H9 (cell line): ENCODE measurements at places on chromosomes 16 and 17.

DNA sequence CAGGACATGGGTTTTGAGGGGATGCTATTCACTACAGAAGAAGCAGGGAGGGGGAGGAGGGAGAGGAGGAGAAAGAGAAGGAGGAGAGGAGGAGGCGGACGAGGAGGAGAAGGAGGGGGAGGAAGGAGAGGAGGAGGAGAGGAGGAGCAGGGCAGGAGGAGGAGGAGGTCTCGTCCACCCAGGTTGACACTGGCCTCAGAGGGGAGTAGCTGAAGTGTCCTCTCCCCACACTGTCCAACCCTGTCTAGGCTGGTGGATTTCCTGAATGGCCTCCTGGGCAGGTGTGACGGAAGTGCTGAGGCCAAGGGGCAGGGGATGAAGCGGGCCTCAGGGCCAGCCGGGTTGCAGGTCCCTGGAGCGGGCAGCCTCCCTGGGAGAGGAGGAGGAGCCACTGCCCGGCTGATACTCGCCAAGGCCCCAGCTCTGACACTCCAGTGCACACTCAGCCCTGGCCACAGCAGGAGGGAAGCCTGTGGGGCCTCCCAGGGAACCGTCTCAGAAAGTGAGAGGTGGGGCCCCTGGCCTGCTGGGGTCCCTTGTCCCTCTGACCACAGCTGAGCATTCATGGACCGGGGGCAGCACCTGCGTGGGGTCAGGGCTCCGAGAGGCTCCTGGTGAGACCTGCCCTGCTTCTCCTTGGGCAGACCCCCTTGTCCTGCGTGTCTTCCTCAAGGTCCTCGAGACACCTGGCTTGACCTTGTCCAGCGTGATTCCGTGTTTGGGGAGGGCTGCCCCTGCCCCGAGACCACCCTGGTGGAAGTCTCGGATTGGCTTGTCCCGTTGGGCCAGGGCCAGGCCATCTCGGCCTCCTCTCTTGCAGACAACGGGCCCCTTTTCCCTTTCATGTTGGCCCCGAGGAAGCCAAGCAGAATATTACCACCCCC, 200.6 kb upstream of the CIBAR2 start:
- no peak for DNase-seq

DNA sequence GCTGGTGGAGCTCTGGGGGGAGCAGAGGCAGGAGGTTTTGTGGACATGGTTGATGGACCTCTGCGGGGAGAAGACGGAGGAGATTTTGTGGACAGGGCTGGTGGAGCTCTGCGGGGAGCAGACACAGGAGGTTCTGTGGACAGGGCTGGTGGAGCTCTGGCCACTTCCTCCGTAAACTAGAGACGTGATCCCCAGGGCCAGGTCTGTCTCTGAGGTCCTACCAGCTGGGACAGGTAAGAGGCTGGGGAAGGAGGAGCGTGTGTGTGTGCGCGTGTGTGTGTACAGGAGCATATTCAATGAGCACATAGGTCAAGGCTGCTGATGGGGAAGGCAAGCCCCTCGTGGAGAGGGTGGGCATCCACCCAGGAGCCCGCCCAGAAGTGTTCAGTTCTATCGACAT, 20.6 kb downstream of the RPH3AL start:
- DNase-seq: no peak

- DNase-seq: no peak
These were observed 930.9 kb upstream of the CDH8 start for GRCh38 chr16:62967163-62967562.

- DNase-seq: no peak
These were observed 18.5 kb upstream of the PITPNA start for GRCh38 chr17:1580979-1581676.

GRCh38 chr16:47872225-47872624, 283.6 kb downstream of the ABCC12 start:
- no peak for DNase-seq

DNA sequence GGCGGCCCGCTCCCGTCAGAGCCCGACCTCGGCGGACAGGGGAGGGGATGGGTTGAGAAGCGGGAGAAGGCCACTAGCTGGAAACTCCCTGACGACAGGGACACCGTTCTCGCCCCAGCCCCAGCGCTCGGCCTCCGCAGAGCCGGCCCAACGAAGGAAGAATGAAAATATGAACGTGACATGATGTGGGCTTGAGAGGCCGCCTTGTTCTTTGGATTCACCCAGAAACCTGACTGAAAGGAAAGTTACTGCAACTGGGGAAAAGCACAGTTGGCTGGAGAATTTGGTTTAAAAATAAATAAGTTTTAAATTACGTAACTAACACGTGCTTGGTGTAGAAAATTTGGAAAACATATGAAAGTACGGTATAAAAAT, 21.1 kb downstream of the NPTX1 start:
- peak; percentile 85 for DNase-seq

DNA sequence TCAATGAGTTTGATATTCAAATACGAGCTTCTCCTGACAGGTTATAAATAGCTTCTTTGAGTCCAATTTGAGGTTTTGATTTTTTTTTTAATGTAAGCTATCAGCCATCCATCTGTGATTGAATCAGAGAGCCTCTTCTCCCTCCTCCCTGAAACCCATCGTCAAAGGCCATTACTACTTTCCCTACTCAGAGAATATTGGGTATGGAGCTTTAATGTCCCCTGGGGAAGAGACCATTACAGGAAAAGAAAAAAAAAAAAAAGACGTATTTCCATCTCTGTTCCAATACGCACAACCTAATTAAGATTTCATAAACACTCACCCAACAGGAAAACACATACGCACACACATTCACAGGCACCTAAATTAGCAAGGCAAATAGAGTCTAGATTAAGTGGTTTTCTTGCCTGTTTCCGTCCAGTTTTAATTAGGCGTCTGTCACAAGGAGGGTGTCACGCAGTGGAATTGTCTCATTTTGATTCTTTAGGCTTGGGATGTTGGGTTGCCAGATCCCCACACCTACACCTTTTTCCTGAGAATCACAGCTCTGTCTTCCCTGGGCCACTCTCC, 194.3 kb upstream of the RPL38 start:
- no peak for DNase-seq

DNA sequence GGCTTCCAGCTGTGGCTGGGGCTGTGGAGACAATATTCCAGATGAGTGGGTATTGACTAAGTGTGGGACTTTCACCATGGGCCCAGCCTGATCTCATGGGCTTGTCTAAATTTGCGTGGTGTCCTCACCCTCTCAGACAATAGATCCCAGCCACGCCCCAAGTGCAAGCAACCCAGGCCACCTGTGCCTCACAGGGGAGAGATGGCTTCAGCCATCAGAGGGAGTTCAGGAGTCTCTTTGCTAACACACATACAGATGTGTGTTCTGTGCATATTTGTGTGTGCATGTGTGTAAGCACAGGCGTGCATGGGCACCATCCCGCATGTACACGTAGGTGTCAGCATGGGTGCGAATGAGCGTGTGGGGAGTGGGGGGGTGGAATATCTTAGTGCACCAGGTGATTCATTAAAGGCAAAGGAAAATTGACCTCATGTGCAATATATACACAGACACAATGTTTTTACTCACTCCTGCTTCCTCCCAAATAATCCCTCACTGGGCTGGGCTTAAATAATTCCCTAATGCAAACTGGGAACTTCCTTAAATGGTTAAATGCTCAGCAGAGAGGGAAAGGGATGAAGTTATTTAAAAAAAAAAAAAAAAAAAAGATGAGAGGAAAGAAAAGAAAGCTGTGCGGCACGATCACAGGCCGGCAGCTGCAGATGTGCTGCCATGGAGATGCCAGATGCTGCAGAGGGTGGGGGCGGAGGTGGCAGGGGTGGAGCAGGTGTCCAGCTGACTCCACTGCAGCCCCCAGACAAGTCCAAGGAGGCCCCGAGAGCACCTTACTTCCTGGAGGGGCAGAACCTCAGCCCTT, 24.0 kb upstream of the CDC42EP4 start:
- no peak for DNase-seq

- no peak for DNase-seq
These were observed 90.2 kb upstream of the CCL2 start for GRCh38 chr17:34164837-34165236.

GRCh38 chr17:13292291-13292690, 274.5 kb upstream of the ELAC2 start:
- no peak for DNase-seq

DNA sequence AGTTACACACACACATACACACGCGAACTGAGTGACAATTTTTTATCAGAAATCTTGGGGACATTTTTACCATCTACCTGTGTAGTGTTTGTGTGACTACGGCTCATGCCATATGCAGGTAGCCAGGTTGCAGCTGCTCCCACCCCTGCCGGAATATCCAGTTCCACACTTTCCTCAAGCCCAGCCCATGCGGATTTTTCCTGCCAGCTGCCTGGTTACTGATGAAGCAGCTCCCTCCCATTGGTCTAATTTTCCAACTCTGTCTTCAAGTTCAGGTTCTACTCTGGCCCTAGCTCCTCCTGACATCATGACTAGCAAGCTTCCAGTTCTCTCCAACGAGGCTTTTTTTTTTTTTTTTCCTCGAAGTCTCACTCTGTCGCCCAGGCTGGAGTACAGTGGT, 4.8 kb downstream of the GSG1L2 start:
- DNase-seq: peak; percentile 80

GRCh38 chr17:80191865-80192661, 22.2 kb downstream of the CARD14 start:
- peak; percentile 34 for DNase-seq

- peak; percentile 26 for DNase-seq
These were observed 57.5 kb downstream of the BEAN1 start for GRCh38 chr16:66484453-66485213.

GRCh38 chr17:77441130-77441920, 300.6 kb downstream of the SEC14L1 start:
- DNase-seq: no peak

- DNase-seq: no peak
These were observed 102.1 kb downstream of the SHCBP1 start for GRCh38 chr16:46519063-46519462.

GRCh38 chr17:59010026-59010425, 96.7 kb downstream of the TRIM37 start:
- no peak for DNase-seq

DNA sequence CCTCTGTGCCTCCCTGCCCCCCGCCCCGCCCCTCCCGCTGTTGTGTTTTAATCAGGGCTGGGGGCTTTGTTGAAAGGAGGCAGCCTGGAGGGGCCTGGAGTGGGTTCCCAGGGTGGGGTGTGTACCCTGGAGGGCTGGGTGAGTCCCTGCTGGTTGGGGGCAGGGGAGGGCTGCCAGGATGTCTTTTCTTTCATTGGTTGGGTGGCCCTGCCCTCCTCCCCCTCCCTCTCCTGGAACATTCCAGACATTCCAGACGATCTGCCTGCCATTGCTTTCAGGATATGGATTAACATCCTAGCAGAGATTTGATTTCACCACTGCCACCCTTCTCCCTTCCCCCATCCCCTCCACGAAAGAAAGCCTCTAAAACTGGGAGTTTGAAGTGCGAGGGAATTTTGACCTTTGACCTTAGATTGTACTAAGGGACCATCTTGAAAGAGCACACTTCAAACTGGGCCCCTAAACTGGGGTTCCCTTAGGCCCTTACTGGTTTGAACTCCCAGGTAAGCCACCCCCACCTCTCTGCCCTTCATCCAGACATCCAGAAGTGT, 25.3 kb downstream of the IGF2BP1 start:
- peak; percentile 96 for DNase-seq

GRCh38 chr16:19417640-19418039, at the start of gene TMC5:
Gene TMC5 (plus strand): TSS chr16:19417883. CDS start chr16:19440039, 22,156 bp downstream.
- DNase-seq: no peak

- DNase-seq: peak; percentile 52
These were observed 9.1 kb downstream of the FOXK2 start for GRCh38 chr17:82528484-82529265.

GRCh38 chr16:67283039-67283825, 3.9 kb downstream of the PLEKHG4 start:
- DNase-seq: no peak

- DNase-seq: no peak
These were observed 60.9 kb upstream of the FAM20A start for GRCh38 chr17:68662037-68662432.

DNA sequence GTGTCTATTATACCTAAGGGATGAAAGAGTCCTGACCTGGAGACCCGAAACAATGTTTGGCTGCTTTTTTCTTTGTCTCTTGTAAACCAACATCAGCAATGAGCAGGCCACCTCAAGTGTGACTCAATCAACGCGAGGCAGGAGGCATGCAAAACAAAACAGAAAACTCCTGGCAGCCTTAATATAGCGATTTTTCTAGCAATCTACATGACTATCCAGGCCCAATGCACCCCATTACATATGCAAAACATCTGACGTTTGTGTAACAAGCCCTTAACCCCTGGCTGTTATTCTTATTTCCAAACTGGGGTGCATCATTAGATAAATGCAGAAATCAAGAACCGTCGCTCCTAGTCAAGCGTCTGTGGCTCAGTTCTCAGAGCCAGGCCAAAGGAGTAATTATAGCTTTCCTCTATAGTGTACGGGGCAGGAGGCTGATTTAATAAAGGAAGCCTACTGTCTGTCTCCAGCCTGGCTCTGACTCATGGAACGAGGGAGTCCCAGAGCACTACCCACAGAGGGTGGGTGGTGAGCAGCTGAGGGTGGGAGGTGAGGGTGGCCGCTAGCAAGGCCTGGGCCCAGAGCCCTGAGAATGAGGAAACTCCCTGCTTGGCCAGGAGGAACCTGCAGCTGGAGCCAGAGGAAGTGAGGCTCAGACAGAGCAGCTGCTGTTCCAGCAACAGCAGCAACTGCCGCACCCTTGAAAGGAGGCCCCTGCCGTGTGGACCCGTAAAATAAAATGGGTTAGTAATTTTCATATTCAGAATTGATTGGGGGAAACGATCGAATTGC, 43.9 kb downstream of the CHD9 start:
- DNase-seq: peak; percentile 67

GRCh38 chr16:12601290-12601900, 202.3 kb downstream of the CPPED1 start:
- peak; percentile 19 for DNase-seq

- no peak for DNase-seq
These were observed 41.5 kb upstream of the ZFHX3 start for GRCh38 chr16:73089420-73089819.

- DNase-seq: no peak
These were observed 66.5 kb downstream of the MGAT5B start for GRCh38 chr17:76934561-76935320.

GRCh38 chr16:75096656-75097055, 19.9 kb downstream of the LDHD start:
- DNase-seq: peak; percentile 88

GRCh38 chr17:78412403-78412802, 34.0 kb downstream of the PGS1 start:
- DNase-seq: no peak

DNA sequence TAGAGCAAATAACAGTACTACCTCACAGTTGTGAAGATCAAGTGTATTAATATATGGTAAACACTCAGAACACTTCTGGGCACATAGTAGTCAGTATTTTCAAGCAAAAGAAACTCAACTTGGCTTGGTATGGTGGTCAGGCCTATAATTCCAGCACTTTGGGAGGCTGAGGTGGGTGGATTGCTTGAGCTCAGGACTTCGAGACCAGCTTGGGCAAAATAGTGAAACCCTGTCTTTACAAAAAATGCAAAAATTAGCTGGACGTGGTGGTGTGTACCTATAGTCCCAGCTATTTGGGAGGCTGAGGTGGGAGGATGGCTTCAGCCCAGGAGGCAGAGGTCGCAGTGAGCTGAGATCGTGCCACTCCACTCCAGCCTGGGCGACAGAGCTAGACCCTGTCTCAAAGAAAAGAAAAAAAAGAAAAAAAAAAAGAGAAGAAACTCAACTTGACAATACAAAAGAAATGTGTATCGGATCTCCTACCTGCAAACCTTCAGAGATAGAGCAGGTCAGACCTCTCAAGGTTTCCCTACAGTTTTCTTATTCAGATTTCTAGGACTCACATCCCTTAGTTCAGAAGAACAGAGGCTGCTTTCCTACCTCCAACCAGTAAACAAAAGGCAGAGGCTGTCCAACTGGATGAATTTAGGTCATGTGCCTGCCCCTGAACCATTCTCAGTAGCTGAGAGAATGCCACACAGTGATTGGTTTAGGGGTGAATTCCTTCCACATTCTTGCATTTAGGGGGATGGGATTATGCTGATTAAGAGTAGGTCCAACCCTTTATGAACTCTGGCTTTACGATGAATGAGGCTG, 1.7 kb upstream of the KPNA2 start:
- peak; percentile 97 for DNase-seq
